Stimulated activated CD8-positive, alpha-beta memory T cell treated with anti-CD3 and anti-CD28 coated beads, Interleukin-7, amount 100 ng/mL, for 24 hours (primary cell): ENCODE measurements at places on chromosomes 16 and 17.

DNA sequence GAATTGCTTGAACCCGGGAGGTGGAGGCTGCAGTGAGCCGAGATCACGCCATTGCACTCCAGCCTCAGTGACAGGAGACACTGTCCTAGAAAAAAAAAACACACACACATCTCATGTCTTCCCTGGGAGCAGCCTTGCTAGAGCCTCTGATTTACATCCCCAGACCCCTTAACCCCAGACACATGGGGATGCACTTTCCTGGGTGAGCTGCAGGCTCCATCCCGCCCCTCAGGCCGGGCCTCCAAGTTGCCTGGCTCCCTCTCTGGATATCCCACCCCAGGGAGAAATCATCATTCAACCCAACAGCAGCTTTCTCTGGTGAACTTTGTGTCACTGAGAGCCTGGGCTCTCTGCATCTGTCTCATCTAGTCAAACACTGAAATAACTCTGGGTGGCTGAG, 21.5 kb downstream of the SRL start:
- no peak for DNase-seq

DNA sequence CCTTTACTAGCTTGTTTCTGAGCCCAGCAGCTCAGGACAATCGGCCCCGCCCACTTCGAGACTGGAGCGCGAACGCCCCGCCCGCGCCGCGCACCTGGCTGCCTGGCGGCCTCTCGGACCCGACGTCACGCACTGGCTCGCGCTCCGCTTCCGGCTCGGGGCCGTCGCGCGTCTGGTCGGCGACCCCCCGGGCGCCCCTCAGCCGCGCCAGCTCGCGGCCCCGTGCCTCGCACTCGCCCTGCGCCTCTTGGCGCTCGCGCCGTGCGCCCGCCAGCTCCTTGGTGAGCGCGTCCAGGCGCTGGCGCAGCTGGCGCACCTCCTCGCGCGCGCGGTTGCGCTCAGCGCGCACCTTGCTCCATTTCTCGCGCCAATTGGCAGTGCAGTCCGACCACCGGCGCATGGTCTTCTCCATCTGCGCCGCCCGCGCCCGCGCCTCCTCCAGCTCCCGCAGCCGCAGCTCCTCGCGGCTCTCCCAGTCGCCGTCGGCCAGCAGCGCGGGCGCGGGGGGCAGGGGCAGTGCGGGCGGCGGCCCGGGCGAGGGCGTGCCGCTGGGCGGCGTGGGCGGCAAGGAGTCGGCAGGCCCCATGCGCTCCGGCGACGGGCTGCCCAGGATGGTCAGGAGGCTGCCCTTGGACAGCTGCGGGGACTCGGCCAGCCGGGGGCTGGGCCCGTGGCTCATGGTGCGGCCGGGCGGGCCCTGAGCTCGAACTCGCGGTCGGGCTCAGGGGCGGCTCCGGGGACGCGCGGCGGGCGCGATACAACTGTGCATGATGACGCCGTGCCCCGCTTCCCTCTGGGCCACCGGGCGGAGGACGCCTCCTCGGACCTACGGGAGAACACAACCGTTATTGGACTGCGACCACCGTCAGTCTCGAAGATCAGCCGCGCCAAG, 7.6 kb downstream of the CCDC102A start:
- DNase-seq = no peak

DNA sequence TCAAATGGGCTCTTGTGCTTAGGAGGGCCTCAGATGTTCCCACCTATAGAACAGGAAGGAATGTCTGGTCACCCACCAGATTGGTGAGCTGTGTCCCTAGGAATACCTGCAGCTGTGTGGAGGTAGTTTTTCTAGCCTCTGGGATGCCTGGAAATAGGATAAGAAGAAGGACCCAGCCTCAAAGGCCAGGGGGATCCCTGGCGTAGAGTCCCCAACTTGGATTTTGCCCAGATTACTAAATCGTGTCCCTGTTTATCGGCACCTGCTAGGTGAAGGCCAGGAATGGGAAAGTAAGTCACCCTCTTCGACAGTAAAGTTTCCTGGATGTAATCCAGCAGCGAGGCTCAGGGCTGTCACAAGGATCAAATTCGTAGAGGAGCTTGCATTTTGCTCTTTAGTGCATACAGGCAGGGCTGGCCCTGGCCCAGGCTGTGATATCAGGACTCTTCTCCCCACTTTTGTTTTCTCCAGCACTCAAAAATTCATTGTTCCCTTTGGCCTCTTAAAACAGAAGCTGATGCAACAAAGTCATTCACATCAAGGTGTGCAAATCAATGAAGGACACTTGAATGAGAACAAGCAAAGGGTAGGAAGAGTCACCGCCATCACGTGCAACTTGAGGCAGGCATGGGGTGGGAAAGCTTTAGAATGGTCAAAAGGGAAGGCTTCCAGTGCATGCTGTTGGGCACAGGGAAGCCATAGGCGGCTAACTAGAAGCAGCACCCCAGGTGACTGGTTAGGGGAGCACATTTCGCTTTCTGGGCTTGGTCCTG, 7.5 kb downstream of the SLC13A2 start:
- DNase-seq = no peak

DNA sequence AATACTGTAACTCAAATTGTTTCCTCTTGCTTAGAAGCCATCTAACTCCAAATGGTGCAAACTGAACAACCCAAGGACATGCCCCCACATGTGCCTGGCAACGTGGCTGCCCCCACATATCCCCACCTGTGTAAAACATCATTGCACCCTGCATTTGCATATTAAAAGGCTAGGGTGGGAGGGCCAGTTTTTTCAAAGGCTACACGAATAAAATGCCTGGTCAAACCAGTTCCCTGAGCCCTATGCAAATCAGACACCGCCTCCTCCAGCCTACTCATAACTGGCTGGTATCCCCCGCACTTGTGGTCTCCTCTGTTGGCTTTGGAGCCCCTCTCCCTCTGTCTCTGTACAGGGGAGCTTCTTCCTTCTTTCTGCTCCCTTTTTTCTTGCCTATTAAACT, 26.7 kb downstream of the C16orf54 start:
- no peak for DNase-seq

DNA sequence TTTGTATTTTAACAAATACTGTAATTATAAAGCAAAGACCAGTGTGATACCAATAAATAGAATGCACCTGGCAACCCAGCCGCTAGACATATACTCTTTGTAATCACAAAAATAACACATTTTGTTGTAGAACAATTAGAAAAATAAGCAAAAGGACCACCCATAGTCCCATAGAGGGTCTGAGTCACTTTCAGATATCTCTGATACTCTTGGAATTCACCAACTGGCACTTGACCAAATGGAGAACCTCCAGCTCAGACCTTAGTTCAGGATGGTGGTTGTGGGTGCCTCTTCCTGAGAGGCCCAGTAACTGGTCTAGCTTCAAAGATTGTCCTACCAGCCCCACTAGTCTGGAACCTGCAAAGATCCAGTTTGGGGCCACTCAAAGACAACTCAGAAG, 789 bp upstream of the TERF2 start:
- no peak for DNase-seq

DNA sequence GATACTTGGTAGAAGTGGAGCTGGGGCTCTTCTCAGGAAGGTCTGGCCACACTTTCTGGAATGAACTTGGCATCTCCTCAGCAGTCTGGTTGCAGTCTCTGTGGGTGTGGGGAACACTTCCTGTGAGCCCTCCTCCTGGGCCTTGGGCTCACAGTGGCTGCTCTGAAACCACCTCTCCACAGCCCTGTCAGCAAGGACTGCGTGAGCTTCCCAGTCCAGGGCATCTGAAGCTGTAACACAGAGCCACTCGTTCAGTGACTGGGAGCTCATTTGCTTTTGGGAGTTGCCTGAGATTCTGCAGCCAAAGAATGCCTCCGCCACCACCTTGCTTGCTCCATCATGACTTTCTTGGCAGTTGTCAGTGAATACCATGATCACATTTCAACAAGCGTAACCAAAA, 60.0 kb downstream of the CLEC16A start:
- DNase-seq = no peak

DNA sequence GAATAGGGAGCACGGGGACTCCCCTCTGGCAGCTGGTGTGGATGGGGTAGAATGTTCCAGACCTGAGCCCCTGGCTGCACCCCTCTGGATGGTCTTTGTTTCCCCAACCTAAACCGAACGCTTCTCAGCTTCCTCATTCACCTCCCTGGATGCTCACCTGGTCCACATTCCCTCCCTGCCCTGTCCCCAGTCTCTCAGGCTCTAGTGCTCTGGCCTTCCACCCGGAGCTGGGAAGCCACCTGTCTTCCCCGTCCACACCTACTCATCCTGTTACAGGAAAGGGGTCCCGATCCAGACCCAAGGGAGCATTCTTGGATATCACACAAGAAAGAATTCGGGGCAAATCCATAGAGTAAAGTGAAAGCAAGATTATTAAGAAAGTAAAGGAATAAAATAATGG, 73.5 kb downstream of the CYLD start:
- no peak for DNase-seq

DNA sequence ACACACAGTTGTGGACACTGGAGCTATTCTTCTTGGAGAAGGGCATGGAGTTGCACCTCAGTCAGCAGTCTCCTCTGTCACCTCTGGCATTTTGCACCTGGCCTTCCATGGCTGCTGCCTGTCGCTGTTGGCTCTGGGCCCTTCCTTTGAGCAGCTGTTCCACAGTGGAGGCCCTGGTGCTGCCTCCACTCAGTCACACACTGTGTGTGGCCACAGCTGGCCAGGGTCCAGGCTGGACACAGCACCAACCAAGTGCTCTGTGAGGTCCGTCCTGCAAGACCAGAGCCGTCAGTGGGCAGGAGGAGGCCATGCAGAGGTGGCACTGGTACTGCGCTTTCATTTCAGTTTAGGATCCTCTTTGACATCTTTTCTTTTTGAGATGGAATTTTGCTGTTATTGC, 21.6 kb upstream of the MED9 start:
- no peak for DNase-seq

- no peak for DNase-seq
Observed at GRCh38 chr17:19010729-19011505, 6.4 kb upstream of the FAM83G start.

DNA sequence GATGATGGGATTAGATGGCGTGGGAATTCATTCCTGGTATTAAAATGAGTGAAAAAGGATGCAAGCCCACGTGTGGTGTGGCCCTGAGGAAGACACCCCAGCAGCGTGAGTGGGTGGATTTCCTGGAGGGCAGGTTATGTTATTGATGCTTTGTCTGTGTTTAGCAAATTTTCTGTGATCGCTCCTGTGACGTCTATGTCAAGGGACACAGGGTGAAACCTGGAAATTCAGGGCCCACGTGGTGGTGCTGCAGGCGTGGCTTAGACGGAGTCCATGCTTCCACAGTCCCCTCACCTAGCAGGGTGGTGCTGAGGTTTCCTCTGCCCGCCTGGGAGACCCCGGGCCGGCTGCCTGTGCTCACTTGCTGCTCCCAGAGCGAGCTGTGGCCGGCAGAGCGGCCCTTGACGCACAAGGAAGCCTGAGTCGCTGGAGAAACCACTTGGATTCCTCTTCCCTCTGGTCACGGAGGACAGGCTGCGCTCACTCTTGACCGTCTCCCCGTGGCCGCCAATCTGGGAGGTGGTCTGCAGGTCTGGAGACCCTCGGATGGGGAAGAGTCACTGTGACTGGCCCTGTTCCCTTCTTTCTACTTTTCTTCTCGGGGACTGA, 23.4 kb downstream of the BAIAP2 start:
- no peak for DNase-seq

- no peak for DNase-seq
Observed at GRCh38 chr16:49592546-49593423, 219.2 kb downstream of the C16orf78 start.

- no peak for DNase-seq
Observed at GRCh38 chr16:50251375-50252081, 14.8 kb upstream of the ADCY7 start.
